NCI-H524 (cell line): ENCODE measurements at places on chromosomes 7 and 10.

DNA sequence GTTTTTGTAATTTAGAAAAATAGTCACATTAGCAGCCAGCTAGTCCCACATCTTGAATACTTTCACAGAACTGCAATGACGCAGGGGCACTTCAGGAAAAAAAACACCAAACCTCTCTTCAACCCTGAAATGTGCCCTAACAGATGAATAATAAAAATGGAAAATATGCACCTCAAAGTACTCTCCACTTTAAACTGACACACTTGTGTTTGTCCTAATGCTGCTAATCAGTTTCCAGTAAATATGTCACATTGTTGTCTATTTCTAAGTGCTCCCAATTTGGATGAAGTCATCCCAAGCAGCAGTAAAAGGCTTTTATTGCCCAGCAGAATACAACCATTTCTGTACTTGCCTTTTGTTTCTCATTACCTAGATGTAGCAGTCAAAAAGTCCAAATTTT, 86.7 kb downstream of the PARD3 start:
- no peak for DNase-seq

DNA sequence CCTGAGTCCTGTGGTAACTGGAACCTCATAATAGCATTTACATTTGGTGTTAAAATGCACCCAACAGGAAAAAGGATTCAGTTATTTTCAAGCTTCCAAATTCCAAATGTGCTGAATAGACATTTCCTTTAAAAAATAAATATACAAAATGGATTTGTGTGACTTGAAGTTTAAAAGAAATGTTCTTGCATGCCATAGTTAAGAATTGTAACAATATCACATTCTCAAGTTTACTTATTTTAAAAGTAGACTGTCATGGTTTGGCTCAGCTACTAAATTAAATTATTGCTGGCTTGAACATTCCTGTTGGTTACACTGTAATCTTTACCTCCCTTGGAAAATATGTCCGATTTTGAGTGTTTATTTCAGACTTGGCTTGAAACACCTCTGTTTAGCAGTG, 31.5 kb downstream of the BICC1 start:
- DNase-seq, result no peak

- peak; percentile 80 for DNase-seq
These were observed 25.9 kb downstream of the HTRA1 start for GRCh38 chr10:122487174-122487765.

GRCh38 chr7:24764972-24765744, 7.9 kb upstream of the GSDME start:
- DNase-seq, result no peak

- no peak for DNase-seq
These were observed 18.7 kb downstream of the TSPAN15 start for GRCh38 chr10:69469976-69470375.

- no peak for DNase-seq
These were observed 183.9 kb downstream of the WNT2 start for GRCh38 chr7:117138981-117139380.

- no peak for DNase-seq
These were observed 2.7 kb upstream of the FRAT2 start for GRCh38 chr10:97336942-97337831.

- no peak for DNase-seq
These were observed 11.9 kb upstream of the OR6V1 start for GRCh38 chr7:143040209-143040715.

DNA sequence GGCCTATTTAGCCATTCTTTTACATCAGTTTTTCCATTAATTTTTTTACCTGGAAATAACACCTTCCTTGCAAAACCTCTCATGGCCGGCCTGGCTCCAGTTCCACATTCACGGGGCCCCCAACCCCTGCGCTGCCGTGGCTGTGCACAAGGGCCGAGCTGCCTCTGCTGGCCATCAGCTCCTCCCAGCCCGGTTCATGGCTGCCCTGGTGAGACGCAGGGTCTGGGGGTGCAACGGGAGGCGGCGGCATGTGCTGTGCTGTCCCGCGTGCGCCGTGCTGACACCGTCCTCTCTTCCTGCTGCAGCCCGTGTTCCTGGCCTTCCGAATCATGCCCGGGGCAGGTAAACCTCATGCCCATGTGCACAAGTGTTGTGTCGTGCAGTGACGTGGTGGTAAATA, 4.4 kb downstream of the NKX6-2 start:
- no peak for DNase-seq
